ENCODE measurements at places on chromosomes 7 and 10. TPM values are rescaled to one million over a fixed set of nuclear protein-coding genes. Genes with fewer than 3 reads are reported as not detected.

DNA sequence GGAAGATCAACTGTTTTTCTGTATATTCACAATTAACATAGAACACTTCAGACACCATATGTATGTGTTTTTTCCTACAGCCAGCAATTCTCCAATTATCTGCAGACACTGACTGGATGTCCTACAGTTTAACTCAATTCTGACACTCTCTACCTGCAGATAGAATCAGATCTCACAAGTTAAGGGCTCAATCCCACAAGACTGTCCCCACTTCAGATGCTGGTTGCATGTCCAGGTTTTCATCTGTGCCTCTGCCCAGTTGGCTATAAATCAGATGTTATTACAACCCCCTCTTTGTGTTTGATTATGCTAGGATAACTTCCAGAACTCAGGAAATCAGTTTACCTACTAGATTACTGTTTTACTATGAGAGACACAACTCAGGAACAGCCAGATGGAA is 295.9 kb downstream of the TWIST1 start:
- DNase-seq: no peak

DNA sequence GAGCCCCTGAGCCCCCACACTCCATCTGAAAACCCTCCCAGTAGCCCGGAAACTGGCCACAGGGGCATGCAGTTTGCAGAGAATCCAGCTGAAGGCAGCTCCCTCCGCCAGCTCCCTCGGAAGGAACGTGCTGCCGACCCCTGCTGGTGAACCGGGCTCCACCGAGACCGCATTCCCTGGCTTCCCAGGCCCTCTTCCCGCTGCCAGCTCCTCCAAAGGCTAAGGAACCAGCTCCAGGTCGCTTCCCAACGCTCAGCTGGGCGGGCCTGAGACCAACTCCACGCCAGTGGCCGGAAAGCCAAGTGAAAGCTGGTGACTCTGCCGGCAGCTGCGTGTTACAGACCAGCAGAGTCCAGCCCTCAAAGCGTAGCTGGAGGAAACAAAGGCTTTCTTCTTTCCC is 35.8 kb downstream of the GPER1 start:
- DNase-seq: peak; percentile 32

GRCh38 chr7:96182424-96183158 is 139.3 kb downstream of the SLC25A13 start:
- DNase-seq: no peak

- no peak for DNase-seq
Observed at GRCh38 chr10:3203016-3203811, 30.6 kb upstream of the PITRM1 start.

Gene ANKRD2
- not detected for total RNA-seq

DNA sequence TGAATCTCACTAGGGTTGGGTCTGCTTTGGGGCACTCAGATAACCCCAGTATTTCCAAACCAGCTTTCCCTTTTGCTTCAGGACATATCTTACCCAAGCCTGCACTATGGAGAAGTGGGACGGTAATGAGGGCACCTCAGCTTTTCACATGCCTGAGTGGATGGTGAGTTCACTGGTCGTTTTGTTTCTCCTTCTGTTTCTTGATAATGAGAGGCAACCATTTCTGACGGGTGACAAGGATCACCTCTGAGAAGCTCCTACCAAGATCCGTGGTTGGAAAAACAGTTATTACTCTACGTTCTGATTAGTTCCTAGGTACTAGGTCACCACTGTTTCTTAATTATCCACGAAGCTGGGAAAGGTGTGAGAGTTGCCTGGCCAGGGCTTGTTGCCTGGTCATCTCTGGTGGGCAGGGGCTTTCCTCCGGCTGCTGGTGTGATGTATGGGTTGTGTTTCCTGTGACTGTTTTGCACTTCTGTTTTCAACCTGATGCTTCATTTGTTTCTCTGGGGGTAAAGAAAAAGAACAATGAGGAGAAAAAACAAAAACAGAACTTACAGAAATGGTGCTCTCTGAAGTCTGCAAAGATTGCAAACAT is 65.7 kb upstream of the STRIP2 start:
- no peak for DNase-seq

- DNase-seq: no peak
Observed at GRCh38 chr7:122143376-122143750, 686 bp downstream of the AASS start.

Gene ADARB2
- total RNA-seq: 0.96 TPM

DNA sequence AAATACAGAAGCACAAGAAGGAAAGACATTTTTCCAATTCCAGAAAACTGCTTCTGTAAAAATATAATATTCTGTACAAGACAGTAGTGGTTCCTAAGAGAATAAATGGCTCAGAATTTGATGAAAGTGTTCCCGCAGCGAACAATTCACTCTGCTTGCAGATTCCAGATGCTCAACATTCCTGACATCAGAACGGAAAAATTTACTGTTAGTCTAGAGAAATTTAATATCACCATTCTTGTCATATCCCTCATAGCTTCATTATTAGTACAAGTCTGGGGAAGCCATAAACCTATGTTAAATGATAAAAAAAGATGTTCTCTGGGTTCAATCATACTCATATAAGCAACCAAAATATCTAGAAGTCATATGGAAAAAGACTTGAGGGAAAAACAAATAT is 83.6 kb downstream of the MPP7 start:
- no peak for DNase-seq

GRCh38 chr7:115267503-115267902 is 345.6 kb downstream of the MDFIC start:
- no peak for DNase-seq

Gene ADRA2A
- 35.6 TPM for total RNA-seq

GRCh38 chr10:6017781-6018354 is 40.5 kb upstream of the IL15RA start:
- no peak for DNase-seq

Gene DOCK1
- total RNA-seq: 82.3 TPM

GRCh38 chr10:77872151-77872946 is 54.2 kb downstream of the DLG5 start:
- DNase-seq: no peak

Gene HOXA3
- total RNA-seq: 1.8 TPM

Gene AMPH
- total RNA-seq: 17.4 TPM

Gene FAM131B
- total RNA-seq: 0.79 TPM

Gene SSBP1
- total RNA-seq: 76.8 TPM

DNA sequence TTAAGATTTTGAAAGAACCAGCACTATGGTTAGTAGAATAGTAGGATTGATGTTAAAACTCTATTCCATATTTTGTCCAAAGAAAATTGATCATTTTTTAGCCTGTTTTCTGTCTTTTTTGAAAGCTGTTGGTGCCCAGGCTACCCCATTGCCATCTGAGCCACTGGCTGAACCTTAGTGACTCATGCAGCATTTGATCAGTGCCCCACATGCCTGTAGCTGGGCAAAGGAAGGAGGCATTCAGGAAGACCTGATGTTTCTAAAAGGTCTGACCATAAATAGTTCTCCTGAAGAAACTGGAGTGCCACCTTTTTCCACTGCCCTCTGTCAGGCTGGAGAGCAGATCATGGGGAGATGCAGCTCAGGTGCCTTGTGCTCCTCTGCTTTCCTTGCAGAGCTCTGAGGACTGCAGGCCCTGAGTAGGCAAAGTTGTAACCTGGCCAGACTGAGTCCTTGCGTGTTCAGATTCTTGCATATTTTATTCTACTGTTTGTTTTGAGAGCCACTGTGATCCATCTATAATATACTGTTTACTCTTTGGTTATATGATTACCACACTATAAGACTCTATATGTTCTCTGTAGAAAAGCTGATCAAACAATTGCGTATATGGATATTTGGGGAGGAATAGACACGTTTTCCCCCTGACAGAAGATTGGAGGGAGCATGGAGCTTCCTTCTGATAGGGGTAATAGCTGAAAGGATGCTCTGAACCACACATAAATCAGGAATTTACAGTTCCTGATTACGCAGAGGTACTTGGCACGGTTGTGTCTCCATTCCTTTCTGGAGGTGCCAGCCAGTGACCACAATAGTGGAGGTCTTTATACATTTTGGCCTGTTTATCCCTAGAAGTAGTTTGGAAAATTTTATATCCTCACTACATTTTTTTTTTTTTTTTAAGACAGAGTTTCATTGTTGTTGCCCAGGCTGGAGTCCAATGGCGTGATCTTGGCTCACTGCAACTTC is 48.9 kb upstream of the GJD4 start:
- no peak for DNase-seq

- DNase-seq: no peak
Observed at GRCh38 chr10:18658271-18659124, 733 bp upstream of the ARL5B start.

GRCh38 chr7:27423290-27423689 is 180.7 kb downstream of the EVX1 start:
- no peak for DNase-seq

DNA sequence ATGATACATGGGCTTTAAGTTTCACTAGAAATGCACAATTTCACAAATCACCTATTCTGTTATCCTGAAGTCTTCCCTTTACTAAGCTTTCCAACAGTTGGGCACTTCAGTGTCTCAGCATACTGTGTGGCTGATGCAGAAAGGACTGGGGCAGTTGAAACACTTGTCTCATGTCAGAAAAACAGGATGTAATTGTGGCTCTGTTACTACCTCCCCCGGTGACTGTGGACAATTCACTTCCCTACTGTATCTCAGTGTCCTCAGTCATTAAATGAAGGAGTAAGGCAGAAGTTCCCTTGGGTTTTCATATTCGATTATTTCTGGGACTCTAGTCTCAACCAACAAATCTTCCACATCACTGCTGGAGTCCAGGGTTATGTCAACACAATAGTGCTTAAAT is 17.9 kb downstream of the ANKRD22 start:
- DNase-seq: no peak

DNA sequence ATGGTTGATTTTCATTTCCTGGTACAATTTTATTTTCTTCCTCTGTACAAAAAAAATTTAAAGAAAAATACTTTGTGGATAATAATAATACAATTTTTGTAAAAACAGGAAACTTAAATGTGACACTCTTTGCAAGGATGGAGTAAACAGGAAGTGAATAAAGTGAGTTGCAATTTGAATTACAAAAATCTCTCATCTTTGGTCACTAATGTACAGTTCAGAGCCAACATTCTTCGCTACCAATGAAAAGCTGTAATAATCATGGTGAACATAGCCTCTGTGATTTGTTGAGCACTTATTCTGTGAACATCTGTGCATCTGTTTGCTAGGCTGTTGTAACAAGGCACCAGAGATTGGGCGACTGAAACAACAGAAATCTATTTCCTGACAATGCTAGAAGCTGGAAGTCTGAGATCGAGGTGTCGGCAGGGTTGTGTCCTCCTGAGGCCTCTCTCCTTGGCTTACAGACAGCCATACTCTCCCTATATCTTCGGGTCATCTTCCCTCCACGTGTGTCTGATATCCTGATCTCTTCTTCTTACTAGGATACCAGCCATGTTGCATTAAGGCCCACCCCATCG is 295.3 kb upstream of the KLF6 start:
- no peak for DNase-seq

- DNase-seq: no peak
Observed at GRCh38 chr10:88187472-88187871, 324.0 kb downstream of the PTEN start.

DNA sequence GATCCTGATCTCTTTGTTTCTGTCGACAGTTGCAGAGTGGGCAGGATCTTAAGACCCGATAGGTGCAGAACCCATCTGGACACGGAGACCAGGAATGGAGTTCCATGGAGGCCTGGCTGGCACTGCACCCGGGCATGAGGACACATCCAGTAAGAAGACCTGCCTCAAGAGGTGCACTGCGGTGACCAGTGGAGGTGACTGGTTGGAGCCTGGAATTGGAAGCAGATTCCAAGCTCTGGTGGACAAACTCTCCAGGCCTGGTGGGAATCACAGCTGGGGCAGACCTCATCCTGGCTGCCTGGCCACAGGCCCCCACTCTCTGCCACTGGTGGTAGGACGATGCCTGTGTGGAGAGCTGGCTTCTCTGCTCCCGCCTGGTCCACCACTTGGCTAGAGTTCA is 31.0 kb downstream of the ZNF775 start:
- no peak for DNase-seq

GRCh38 chr7:128221929-128222403 is 19.1 kb upstream of the LEP start:
- no peak for DNase-seq

Gene MALRD1
- 1.1 TPM for total RNA-seq

DNA sequence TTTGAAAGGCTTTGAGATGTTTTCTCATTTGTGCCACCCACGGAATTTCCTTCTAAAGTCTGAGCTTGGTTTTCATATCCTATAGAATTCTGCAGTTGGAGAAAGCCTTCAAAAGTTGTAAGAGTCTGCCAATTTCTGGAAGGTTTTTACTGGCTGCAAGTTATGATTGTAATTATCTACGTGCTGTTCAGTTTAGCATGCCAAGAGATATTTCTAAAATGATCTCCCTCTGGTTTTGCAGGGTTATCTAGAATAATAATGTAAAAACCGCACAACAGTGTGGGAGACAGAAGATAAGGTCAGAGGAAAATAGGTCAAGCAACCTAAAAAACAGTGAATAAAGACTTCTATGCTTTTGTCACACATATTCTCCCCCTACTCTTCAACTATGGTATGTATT is 69.3 kb downstream of the MTERF1 start:
- DNase-seq: no peak

Gene OR2A42
- not detected for total RNA-seq

DNA sequence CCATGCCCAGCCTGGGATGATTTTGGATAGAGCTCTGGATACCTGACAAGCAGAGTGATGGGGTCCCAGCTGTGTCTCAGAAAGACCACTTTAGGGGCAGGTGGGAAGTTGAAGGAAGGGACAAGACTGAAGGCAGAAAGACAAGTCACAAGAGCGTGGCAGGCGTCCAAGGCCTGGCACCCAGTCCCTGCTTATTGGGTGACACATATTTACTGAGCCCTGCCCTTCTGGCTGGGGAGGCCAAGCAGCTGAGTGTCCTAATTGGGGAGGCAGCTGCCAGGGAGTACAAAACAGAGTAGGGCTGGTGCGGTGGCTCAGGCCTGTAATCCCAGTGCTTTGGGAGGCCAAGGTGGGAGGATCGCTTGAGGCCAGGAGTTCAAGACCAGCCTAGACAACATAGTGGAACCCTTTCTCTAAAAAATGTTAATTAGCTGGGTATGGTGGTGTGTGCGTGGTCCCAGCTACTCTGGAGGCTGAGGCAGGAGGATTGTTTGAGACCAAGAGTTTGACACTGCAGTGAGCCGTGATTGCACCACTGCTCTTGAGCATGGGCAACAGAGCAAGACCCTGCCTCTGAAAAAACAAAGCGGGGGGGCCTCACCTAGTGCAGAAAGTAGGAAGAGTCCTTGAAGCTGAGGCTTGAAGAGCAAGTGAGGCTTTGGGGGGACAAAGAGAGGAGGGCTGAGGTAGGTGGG is 53.0 kb upstream of the GTF2I start:
- DNase-seq: no peak

- no peak for DNase-seq
Observed at GRCh38 chr10:70669015-70669414, 3.3 kb upstream of the ADAMTS14 start.

- DNase-seq: no peak
Observed at GRCh38 chr7:111409714-111410422, 152.4 kb downstream of the IMMP2L start.

Gene PPP1R17
- total RNA-seq: not detected

- no peak for DNase-seq
Observed at GRCh38 chr10:86443936-86444335, 77.3 kb upstream of the GRID1 start.

Gene INTS1
- 39.4 TPM for total RNA-seq

Measured in omental fat pad (tissue), 4 donors.